ENCODE measurements at places on chromosomes 6 and 20.

DNA sequence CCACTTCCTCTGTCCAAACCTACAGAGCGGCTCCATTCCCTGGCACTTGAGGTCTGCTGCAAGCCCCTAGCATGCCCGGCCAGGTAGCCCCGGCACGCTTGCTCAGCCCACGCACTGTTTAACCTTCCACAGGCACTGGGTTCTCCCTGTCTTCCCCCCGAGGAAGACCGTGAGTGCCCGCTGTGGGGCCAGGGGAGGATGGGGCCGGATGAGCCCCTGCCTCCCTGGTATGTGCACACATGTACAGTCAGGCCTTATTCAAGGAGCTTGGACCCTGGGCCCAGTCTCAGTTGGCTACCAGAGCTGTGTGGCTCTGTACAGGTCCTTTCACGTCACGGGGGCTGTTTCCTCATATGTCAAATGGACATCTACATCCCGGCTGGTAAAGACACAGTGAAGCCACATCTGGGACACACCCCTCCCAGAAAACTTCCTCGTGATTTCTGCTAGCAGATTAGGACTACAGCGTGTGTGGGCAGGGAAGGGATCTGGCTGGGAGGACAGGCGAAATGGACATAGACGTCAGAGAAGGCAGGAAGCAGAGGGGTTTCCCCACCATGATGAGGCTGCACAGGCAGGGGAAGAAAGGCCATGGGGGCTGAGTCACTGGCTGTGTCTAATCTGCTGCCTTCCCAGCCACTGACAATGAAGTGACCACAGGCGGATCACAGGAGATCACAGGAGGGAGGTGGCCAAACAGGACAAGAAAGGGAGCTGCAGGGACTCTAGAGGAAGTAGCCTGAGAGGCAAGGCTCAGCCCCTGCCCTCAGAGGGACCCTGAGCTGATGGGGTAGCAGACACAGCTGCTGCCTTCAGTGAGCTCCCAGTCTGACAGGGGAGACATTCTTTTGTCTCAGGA lies 62.9 kb downstream of the MRPL14 start:
- no peak for DNase-seq

DNA sequence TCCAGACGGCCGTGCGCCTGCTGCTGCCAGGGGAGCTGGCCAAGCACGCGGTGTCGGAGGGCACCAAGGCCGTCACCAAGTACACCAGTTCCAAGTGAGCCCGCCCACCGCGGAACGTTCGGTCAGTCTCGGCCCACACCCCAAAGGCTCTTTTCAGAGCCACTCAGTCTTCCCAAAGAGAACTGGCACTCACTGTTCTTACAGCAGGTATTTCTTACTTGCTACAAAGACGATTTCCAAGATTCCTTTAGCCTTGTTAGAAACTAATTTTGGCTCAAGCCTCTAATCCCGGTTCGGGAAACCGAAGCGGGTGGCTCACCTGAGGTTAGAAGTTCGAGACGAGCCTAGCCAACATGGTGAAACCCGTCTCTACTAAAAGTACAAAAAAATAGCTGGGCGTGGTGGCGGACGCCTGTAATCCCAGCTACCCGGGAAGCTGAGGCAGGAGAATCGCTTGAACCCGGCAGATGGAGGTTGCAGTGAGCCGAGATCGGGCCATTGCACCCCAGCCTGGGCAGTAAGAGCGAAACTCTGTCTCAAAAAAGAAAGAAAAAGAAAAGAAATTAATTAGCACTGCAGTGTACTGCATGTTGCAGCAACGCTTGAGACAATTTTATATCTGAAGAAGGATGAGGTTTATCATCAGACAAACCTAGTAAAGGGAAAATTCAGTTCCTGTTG lies 73.1 kb downstream of the OR2B2 start:
- DNase-seq = no peak

- DNase-seq = no peak
Observed at GRCh38 chr20:39873286-39873685, 815.8 kb downstream of the MAFB start.

GRCh38 chr20:48294196-48294595 lies 508.9 kb upstream of the SULF2 start:
- DNase-seq = no peak

DNA sequence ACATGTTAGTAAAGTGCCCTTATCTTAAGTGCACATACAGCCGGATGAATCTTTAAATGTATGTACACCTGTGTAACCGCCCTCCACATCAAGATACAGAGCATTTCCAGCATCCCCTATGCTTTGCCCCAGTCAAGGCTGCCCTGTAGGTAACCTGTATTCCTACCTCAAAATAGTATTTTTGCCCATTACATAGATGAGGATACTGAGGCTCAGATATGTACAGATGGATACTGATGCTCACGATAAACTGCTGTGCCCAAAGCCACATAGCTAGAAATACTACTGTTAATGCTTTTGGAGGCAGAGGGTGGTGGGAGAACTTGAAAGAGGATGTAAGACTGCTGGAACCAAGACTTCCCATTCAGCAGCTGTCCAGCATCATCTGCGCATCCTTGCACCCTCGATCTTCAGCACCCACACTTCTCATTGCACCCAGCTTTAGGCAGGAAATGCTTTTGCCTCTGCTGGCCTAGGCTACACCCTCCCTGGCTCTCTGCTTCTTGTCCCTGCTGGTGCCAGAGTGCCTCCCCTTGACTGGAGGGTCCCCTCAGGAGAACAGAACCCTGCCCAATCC lies 27.0 kb upstream of the ZFAND3 start:
- DNase-seq = no peak

DNA sequence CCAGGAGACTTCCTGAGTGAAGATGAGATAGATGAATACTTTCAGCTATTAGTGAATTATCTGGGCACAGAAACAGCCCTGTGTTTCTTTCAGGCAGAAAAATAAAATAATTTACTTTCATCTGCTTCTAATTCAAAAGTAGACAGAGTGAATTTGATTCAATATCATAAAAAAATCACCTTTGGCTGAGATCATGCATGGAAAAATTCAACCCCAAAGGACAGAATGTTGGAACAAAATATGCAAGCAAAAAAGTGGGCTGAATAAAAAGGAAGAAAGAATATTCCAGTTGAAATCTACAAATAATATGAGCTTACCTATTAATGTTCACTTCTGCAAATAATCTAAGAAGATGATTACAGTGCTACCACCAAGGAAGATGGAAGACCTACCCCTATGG lies 546.9 kb downstream of the TFAP2B start:
- no peak for DNase-seq

GRCh38 chr6:157284738-157285421 lies 38.4 kb downstream of the TMEM242 start:
- no peak for DNase-seq

- no peak for DNase-seq
Observed at GRCh38 chr6:110055387-110055735, 77.2 kb downstream of the GPR6 start.

GRCh38 chr20:37651932-37652331 lies 41.9 kb upstream of the CTNNBL1 start:
- no peak for DNase-seq

- DNase-seq = no peak
Observed at GRCh38 chr20:43316271-43316670, 126.6 kb upstream of the PTPRT start.

- DNase-seq = no peak
Observed at GRCh38 chr6:125910527-125910926, 46.0 kb upstream of the HINT3 start.

DNA sequence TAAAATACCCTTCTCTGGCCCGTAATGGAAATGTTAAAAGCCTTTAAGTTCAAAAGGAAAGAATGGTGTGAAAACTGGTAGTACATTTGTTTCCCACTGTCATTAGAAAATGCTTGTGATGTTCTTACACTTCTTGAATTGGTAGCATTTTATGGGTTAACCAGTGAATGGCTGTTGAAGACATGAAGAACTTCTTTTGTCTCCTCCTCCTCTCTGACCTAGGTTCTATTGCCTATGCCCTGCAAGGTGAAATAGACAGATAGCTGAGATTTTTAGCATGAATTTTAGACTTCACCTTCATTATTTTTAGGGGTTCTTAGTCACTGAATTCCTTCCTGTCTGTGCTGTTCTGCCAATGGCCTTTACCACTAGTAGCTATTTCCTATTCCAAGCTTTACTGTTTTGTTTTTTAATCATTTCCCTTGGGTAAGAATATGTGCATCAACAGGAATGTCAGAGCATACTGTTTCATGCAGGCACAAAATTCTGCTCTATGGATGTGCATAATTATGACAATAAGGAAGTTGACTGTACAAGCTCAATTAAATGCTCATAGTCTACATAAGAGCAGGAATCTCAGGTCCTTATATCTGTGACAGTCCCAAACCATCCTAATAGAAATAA lies 4.9 kb downstream of the TNFAIP3 start:
- no peak for DNase-seq

DNA sequence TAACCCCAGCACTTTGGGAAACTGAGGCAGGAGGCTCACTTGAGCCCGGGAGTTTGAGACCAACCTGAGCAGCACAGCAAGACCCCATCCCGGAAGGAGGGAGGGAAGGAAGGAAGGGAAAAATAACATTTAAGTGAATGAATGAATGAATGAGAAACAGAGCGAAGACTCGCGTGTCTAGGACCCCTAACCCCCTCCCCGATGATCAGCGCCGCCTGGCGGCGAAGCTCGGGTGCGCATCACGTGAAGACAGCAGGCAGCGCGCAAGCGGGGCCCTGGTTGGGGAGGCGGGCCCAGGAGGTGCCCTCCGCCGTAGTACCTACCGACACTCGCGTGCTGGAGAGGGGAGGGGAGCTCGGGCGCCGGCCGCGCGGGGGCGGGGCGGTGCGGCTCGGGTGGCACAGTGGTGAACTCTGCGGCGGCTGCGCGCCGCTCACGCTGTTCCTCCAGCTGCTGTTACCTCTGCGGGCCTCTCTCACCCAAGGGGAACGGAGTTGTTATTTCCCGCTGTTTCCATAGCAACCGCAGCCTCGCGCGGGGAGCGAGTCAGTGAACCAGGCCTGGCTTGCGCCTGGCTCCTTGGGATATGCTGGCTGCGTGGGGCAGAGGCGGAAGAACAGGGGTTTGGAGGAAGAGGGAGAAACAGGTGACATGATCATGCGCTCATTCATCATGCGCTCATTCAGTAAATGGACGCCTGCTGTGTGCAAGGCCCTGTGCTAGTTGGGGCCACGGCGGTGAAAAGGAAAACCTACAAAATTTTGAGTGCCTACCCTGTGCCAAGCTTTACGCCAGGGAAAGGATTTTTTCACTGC lies 2.0 kb upstream of the DCDC2 start:
- peak; percentile 41 for DNase-seq

- DNase-seq = no peak
Observed at GRCh38 chr6:136503303-136504029, 46.8 kb downstream of the MAP7 start.

DNA sequence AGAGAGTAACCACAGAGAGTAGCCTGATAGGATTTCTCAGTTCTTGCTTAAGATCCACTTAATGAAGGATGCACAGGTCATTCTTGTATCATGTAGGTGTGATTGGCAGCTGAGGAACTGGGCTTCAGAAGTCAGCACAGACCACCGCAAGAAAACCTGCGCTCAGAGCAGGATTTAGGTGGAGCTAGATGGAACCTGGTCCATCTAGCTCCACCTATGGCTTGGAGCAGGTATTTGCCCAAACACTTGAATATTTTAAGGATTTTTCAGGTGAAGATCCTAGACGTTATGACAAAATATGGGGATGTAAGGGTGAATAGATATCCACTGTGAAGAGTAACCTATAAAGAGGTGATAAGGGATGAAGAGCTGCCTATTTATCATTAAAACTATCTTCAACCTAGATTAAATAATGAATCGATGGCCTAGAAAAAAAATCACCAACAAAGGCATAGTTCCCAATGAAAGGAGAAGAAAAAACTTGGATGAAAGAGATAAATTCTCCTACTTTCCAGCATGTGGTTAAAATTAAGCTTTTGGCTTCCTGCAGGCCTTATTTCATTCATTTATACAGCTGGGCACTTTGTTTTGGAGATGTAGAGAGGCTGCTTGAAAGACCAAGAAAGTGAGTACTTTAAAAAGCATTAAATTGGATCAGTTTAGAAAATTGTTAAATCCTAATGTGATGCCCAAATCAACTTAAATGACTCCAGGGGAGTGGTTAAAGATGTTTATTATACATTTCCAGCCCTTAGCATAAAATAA lies 778.4 kb upstream of the GJE1 start:
- DNase-seq = no peak

GRCh38 chr6:2885967-2886735 lies 17.0 kb downstream of the SERPINB9 start:
- no peak for DNase-seq

- no peak for DNase-seq
Observed at GRCh38 chr20:37703035-37703845, 9.4 kb downstream of the CTNNBL1 start.

- DNase-seq = no peak
Observed at GRCh38 chr20:24560571-24561491, 91.4 kb downstream of the SYNDIG1 start.

DNA sequence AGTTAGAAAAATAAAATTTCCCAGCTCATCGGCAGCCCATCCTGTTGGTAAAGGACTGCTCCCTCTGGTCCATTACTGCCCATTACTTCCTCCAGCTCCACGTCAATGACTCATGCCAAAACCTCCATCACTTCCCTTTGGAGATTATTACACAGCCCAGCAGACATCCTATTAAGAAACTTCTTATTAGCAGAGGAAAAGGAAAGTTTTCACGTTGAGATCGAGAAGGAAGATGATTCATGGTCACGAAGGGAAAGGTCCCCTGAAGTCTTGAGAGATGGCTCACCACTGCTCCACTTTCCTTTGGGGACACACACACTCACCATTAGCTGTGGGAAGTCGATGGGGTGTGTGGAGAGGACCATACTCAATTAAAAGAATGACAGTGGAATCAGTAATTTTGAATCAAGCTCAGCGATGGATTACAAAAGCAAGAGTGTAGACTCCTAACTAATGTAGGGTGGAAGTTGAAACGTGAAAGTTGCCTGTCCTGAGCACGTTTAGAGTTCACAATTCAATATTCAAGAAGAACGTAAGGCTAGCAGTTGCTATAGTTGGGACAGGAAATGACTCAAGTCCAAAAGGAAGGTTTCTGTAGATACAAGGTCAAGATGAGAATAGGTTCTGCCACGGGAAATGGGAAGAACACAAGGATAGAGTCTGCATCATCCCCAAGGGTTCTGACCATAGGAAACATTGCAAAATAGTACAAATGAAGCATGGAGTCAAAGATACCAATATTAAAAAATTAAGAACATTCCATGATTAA lies 21.6 kb downstream of the SASH1 start:
- DNase-seq = no peak

DNA sequence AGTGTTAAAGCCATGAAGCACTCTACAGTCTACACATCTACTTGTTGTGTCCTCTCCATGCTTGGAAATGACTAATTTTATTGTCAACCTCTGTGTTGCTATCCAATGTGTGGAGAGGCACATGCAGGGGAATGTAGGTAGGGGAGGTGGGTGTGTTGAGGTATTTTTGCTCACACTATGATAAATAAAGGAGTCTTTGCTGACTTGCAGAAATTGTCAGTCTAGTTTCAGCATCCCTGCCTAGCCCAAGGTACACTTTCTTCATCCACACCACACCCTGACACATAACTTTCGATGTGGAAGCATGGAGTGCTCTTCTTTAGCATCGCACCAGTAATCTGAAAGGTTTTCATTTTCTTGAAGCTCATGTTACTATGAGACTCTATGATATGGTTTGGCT lies 264.0 kb downstream of the TRDN start:
- no peak for DNase-seq
